ENCODE measurements at places on chromosomes 6 and 20.
A peak's percentile ranks its signal among the peaks of the same experiment; 100 is the strongest.

- no peak for DNase-seq
These were observed 75.4 kb downstream of the BTBD9 start for GRCh38 chr6:38564301-38564700.

- no peak for DNase-seq
These were observed 149.8 kb downstream of the BTBD9 start for GRCh38 chr6:38489951-38490350.

DNA sequence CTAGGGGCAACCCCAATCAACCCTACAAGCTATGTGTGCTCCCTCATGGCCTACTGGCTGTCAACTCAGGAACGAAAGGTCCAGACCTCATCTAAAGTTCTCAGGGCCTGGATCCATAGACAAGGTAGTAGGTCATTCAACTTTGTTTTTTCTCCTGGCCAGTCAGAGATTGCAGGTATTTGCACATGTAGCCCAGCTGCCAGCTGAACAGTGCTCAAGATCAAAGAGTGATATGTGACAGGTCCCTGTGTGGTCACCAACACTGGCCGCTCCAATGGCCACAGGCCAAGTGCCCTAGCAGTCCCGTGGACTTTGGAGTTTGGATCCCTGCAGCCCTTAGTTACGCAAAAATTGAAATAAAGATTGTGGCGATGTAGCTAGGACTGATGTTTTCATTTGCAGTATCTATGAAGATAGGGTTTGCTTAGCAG, 60.6 kb upstream of the ATXN1 start:
- no peak for DNase-seq

GRCh38 chr20:23147964-23148730, 62.0 kb upstream of the CD93 start:
- no peak for DNase-seq

- DNase-seq, result no peak
These were observed 28.5 kb downstream of the HLA-B start for GRCh38 chr6:31328355-31328960.

DNA sequence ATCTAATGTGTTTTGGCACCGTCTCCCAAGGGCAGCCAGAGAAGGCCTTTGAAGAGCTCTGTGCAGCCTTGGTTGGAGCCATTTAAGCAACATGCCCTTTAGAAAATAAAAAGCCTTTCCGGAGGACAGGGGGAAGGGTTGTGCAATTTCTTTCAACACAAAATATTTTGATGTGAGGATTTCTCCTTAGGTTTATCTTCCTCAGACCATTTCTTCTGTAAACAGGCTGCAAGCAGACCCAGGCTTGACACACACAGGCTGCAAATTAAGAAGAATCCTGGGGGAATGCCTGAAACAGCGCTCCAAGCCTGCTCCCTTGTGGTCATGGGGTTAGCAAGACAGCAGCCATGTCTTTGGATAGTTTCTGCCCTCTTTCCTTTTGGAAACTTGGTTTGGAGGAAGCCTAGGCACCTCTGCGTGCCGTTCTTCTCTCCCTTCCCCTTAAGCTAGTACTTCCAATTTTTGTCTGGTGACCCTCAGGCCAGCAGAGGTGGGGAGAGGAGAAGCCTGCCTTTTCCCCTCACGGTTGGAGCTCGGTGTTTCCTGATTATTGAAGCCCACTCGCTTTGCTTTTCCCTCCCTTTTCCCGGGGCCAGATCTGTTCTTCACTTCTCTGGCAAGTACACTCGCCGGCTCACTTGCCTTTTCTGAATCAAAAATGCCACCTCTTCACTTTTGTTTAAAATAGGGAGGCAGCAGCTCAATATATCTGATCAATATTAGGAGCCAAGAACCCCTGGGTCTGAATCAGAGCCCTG, 39.6 kb upstream of the NOX3 start:
- no peak for DNase-seq

- no peak for DNase-seq
These were observed 36.3 kb downstream of the CARMIL1 start for GRCh38 chr6:25315194-25316177.

DNA sequence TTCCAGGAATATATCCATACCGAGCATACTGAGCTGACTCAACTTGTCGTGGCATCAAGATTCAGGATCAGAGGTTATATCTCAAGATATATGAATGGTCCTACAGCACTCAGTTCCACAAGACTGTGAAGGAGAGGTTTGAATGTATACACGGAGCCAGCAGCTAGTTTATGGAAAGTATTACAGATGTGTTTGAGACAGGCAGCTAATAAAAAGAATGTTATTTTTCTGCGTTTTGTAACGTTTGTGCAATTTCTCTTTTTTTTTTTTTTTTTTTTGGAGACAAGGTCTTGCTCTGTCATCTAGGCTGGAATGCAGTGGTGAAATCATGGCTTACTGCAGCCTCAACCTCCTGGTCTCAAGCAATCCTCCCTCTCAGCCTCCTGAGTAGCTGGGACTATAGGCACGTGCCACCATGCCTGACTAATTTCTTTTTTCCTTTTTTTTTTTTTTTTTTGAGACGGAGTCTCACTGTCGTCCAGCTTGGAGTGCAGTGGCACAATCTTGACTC, 3.4 kb upstream of the FAM110A start:
- DNase-seq, result no peak

DNA sequence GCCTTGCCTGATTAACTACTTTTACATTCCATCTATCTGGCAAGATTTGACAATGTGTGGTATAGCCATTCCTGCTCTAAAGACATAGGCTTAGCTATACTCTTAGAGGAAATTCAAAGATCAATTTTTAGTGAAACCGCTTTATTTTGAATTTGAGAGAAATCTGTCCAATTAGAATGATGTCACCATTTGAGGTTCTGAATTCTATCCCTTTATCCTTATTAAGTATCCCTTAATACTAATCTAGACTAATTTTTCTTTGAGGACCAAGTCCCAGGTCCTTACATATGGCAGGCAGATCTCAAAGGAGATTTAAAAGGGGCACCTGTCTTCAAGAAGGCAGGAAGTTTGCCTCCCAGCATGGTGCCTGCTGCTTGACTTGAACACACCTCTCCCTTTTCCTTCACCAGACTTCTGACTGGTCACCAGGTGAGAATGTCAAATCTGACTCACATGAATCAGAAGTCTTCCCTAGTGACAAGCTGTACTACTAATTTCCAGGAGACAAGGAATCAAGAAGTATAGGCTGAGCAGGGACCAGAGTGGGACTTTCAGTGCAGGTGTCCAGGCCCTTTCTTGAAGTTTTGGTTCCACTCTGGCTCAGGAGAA, 15.0 kb upstream of the MRAP2 start:
- DNase-seq, result no peak

- no peak for DNase-seq
These were observed 41.1 kb downstream of the ROS1 start for GRCh38 chr6:117384659-117385058.

- no peak for DNase-seq
These were observed 2.5 kb downstream of the NTSR1 start for GRCh38 chr20:62710886-62711702.

DNA sequence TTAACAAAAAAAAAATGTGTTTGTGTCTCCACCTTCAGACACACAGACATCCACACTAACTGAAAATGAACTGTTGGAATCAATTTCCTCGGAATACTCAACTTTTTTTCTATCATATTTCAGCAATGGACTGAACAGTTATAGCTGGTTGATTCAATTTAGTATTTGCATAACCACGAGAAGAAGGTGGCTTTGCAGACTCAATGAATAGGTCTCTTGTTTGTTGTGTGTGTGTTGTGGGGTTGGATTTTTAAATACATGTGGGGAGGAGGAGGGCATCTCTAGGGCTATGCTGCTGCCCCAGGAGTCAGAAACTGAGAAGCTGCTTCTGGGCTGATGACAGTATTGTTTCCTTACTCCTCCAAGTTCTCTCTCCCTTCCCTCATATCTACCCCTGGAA, 28.7 kb downstream of the TFAP2A start:
- no peak for DNase-seq

- no peak for DNase-seq
These were observed 13.2 kb downstream of the CITED2 start for GRCh38 chr6:139361211-139361610.

DNA sequence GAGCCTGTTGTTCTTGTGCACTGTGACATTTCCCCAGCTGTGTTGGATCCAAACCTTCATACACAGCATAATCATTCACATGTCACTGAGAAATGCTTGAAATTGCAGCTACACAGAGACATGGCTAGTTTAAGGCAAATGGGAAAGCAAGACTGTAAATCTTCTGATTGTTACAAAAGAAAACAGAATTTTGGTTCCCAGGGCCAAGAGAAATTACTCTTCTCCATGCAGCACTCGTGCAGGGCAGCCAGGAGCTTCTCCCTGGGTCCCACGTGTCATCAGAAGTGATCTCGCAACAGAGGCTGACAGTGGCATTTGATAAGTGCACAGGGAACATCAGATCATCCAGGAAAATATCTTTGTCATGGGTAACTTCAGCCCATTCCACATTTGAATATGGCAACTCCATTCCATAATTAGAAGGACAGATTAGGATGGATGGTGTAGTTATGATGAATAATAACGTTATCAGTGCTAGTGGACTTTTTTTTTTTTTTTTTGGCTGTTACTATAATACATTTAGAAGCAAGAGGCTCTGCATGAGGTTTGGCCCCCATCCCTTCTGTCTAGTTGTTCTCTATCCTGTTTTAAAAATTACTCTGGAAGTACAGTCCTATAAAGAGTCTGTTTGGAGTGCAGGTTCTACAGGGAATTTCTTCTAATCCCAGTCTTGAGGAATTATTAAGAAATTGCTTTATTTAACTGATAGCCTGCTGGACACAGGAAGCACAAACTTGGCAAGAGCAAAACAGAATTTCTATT, 571.0 kb upstream of the NOX3 start:
- no peak for DNase-seq

DNA sequence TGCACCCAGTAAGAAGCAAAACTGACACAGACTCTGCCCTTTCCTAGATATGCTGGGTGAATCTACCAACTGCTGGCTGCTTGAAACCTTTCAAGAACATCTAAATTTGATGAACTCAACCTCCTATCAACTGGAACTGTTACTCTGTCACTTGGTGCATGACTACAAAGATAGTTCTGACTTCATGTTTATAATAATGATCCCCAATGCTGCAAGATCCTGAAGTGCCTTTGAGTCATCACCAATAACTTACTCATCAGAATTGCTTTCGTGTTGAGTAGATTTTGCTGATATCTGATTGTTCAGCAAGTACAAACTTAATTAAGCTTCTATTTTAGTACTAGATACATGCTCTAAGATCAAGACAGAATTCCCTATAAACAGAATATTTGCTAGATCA, 100.2 kb upstream of the ARMC2 start:
- DNase-seq, result no peak

GRCh38 chr20:38843346-38843745, 37.8 kb downstream of the PPP1R16B start:
- DNase-seq, result no peak

DNA sequence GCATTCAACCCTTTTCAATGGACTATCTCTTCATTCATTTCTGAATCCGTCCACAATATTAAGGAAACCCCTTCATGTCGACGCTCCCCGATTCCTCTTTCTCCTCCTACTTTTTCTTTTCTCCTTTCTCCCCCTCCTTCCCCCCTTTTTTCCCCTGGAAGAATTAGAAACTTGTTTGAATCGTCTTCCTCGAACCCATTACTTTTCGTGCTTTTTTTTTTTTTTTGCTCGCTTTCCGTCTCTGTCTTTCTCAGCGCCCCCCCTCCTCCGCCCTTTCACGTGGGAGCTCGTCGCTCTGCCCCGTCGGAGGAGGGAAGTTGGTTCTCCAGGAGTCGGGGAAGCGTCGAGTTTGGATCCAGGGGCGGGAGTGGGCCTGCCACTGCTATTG, 2.3 kb upstream of the NKX2-2 start:
- DNase-seq, result no peak

GRCh38 chr6:116616737-116617053, 416 bp downstream of the RSPH4A start:
- DNase-seq, result no peak

GRCh38 chr6:37433657-37434271, 743 bp downstream of the CMTR1 start:
- no peak for DNase-seq

DNA sequence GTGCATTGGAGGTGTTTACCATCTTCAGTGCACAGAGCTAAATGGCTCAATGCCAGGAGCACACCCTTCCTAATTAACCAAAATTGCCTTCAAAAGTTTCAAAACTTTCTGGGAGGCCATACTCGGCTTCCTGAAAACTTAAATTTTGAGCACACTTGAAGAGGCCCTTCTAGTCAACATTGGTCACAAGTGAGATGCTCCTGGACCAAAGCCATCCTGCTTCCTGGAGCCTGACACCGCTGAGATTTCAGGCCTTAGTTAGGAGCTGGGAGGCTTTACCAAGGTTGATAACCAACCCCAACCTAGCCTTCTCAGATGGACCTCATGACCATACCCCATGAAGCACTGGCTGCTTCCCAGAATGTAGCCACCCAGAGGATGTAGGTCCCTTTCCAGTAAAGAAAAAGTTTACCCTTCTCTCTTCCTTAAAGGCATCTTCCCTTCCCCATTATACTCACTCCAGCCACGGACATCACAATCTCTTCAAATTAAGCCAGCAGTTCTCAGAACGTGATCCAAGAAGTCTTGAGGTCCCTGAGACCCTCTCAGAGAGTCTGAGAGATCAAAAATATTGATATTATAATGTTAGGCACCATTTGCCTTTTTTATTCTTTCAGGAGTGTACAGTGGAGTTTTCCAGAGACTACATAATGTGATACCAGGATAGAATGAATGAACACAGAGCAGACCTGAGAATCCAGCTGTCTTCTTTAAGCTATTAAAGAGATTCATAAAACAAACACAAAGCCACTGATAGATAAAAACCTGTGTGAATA, 32.8 kb upstream of the SPTLC3 start:
- no peak for DNase-seq

DNA sequence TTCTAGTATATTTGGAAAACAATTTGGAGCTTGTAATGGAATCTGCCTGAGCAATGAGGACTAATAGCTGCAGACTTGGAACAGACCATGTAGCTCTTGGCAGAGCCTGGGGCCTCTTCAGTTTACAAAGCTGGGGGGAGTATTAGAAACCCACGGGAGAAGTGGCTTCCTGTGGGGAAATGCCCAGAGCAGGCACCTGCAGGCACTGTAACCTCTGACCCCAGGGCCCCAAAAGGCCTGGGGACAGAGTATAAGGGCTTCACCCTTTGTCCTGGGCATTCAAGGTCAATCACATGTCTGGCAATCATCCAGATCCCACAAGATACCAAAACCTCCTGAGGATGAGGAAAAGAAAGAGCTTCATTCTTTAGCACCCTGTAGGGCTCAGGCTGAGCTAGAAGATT, 19.4 kb downstream of the PKIG start:
- DNase-seq, result peak; percentile 91

- no peak for DNase-seq
These were observed 19.9 kb downstream of the CAPN11 start for GRCh38 chr6:44178424-44179071.

DNA sequence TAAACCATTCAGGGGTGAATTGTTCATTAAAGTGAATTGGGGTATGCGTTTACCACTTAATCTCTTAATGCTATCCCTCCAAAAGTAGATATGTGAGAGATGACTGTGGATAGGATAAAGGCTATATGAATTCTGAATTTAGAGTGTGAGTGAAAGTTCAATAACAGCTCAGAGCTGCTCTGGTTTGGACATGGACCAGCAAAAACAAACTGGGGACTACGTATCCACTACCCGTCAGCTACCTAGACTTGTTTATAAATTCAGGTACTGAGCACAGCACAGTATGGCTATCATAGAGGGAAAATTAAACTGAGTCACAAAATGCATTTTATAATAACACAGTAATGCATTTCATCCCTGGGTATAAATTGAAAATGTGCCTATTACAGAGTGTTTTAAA, 44.4 kb downstream of the HDDC2 start:
- no peak for DNase-seq

Data from muscle of arm (tissue), 14 donors.